Osteoblast (primary cell): ENCODE measurements at places on chromosomes 16 and 17. TPM values are rescaled to one million over a fixed set of nuclear protein-coding genes. Genes with fewer than 3 reads are reported as not detected.

The RNF222 gene
- total RNA-seq, result not detected in 2 replicates

The FSCN2 gene
- total RNA-seq, result 2.9 and 5.1 TPM in 2 replicates

The DPEP3 gene
- total RNA-seq, result not detected in 2 replicates

The CA7 gene
- not detected in 2 replicates for total RNA-seq

The PYDC1 gene
- total RNA-seq, result not detected in 2 replicates

The CHST4 gene
- total RNA-seq, result not detected in 2 replicates

The ACSM2B gene
- total RNA-seq, result not detected in 2 replicates

The FLYWCH2 gene
- 38.7 and 43.6 TPM in 2 replicates for total RNA-seq

The SYCE1L gene
- not detected in 2 replicates for total RNA-seq

GRCh38 chr16:61128545-61129323 lies 907.5 kb downstream of the CDH8 start:
- peak; percentile 18 for DNase-seq

DNA sequence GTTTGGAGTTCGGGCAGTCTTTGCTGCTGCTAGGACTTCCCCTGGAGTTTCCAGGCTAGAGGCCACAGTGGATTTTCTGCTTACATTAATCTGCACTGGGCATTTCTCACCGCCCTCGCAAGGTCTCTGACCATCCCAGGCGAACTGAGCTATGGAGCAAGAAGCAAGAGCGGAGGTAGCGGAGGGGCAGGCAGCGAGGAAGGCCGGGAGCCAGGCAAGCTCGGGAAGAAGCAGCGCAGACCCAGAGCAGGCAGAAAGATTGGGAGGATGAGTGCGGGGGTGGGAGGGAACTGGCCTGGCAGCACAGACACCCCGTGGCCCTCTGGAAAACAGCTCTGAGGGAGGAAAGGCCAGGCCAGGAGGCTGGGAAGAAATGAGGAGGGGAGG lies 3.8 kb downstream of the COTL1 start:
- DNase-seq, result no peak

- DNase-seq, result peak; percentile 35
Observed at GRCh38 chr17:68302666-68303065, 11.4 kb downstream of the ARSG start.

DNA sequence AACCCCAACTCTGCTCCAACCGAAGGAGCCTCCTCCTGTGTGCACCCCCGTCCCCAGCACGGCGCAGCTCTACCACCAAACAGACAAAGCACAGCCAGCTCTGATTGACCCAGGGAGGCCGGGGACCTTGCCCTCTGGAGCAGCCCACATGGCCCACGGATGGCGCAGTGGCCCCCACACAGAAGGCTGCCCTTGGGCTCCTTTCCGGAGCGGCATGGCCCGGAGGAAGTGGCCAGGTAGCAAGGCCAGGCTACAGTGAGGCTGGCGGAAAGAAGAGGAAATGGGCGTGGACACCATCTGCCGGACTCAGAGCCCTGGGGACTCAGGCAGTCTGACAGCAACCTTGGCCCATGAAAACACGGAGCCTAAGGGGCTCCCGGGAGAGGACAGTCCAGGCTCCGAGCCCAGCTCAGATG lies 19.9 kb upstream of the ZC3H18 start:
- DNase-seq, result no peak

- DNase-seq, result peak; percentile 97
Observed at GRCh38 chr17:78974635-78975591, 4.8 kb downstream of the LGALS3BP start.

- no peak for DNase-seq
Observed at GRCh38 chr16:19239511-19240155, 45.9 kb upstream of the CLEC19A start.

DNA sequence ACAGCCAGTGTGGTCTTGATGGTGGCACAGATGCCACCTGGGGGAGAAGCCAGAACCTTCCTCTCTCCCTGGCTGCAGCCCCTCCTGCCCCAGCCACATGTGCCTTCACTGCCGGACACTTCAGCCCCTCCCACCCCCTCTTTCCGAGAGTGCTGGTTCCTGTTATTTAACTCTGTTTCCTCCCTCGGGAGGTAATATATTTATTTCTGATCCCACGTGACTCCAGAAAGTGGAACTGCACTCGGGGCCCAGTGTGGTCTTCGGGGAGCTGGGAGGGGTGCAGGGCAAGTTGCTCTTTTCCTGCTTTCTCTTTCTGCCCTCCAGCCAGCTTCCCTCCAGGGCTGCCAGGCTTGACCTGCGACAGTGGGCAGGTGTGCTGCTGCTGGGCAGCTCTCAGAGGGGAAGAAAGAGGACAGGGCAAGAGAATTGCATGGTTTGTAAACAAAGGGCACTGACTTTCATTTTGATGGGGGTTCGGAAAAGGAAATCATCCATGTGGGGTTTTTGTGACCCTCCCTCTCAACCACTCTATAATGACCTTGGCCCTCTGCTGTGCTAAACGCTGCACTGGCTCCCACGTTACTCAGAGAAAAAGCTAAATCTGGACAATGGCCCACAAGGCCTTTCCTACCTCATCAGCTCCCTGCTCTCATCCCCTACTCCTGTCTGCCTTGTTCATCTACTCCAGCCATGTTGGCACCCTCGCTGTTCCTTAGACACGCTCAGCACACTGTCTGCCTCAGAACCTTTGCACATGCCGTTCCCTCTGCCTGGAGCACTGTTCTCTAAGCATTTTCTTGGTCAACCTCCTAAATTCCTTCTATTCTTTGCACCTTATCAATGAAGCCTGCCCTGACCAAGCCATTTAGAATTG lies 8.2 kb upstream of the CIITA start:
- peak; percentile 36 for DNase-seq

DNA sequence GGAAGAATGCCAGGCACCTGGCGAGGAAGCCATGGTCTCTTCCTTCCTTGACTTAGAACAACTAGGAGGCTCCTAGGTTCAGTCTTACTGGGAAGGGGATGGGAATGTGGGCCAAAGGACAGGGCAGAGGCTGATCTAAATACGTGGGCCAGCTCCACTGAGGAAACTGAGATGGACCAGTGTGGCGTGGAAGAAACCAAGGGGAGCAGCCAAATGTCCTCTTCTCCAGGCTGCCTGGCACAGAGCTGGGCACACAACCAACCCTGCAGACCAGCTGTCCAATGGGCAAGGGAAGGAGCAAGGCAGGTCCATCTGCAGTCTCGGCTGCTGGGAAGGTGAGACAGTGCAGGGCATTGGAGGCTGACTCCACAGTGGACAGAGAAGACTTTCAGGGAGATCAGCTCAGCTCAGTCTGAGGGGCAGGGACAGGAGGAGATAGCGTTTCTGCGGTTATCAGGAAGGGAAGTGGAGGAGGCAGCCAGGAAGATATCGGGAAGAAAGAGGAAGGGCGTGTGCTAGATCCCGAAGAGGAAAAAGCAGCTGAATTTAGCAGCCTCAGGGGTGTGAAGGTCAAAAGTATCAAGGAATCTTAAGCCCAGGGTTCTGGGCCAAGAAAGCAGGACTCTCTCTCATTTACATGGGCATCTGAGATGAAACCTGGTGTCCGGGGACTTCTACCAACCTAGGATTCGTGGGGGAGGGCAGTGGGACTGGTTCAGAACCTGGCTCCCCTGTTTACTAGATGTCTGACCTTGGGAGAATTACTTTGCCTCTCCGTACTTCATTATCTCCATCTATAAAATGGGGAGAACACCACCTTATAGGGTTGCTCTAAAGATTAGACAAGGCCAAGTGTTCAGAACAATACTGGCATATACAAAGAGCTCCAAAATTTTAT lies 1.8 kb downstream of the KIFC3 start:
- no peak for DNase-seq

DNA sequence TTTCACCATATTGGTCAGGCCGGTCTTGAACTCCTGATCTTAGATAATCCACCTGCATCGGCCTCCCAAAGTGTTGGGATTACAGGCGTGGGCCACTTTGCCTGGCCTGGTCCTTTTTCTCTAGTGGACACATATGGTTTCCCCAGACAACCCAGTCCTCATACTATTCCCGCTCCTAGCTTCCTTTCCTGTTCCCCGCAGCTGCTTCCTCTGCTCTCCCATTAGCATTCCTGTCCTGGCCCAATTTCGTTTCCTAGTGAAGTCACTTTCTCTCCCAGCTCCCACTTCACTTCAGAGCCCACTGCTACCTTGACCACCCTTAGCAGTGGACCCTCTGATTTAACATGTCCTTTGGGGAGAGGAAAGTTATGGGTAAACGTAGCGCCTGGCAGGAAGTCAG lies 11.3 kb downstream of the KATNIP start:
- DNase-seq, result no peak

DNA sequence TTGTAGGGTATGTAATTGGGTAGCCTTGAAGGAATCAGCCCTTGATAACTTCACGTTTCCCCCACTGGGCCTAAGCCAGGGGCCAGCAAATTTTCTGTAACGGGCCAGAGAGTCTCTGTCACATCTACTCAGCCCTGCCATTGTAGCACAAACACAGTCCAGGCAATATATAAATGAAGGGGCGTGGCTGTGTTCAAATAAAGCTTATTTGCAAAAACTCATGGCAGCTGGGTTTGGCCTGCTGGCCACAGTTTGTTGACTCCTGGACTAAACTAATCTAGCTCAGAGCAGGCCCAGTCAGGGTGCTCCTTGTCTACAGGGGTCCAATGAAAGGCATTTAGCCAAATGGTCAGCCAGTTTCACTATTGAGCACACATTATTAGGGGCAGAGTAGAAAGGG lies 141.6 kb downstream of the CCDC182 start:
- DNase-seq, result no peak

- DNase-seq, result no peak
Observed at GRCh38 chr17:64094412-64094811, 35.5 kb downstream of the ERN1 start.

DNA sequence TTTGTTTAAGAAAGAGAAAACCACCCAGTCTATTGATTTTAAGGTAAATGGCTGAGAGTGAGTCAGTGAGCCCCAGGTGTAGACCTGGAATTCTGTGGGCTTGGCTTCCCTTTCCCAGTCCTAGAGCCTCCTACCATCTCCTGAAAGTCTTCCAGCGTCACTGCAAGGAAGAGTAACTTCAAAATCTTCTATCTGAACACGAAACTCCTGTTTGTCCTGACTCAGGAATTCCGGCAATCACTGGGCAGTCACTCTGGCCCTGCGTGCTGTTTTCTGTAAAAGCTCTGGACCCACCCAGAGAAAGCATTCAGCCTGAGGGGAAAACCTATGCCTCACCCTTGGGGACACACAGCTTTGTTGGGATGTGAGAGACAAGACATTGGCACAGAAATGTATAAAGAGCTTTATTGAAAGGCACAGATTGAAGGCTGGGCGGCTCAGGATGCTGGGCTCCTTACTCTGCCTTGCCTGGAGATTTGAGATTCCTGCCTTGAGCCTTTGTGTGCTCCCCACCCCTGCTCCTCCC lies 15.9 kb downstream of the MINK1 start:
- peak; percentile 88 for DNase-seq

DNA sequence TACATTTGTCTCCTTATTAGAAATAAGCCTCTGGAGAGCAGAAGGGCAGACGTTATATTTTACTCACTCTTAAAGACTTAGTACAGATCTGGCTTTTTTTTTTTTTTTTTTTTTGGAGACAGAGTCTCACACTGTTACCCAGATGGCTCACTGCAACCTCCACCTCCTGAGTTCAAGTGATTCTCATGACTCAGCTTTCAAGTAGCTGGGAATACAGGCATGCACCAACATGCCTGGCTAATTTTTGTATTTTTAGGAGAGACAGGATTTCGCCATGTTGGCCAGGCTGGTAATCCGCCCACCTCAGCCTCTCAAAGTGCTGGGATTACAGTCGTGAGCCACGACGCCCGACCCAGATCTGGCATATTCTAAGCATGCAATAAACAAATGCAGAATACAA lies 36.4 kb upstream of the TMEM97 start:
- DNase-seq, result no peak

GRCh38 chr16:87389245-87389644 lies 2.9 kb upstream of the MAP1LC3B start:
- DNase-seq, result no peak

DNA sequence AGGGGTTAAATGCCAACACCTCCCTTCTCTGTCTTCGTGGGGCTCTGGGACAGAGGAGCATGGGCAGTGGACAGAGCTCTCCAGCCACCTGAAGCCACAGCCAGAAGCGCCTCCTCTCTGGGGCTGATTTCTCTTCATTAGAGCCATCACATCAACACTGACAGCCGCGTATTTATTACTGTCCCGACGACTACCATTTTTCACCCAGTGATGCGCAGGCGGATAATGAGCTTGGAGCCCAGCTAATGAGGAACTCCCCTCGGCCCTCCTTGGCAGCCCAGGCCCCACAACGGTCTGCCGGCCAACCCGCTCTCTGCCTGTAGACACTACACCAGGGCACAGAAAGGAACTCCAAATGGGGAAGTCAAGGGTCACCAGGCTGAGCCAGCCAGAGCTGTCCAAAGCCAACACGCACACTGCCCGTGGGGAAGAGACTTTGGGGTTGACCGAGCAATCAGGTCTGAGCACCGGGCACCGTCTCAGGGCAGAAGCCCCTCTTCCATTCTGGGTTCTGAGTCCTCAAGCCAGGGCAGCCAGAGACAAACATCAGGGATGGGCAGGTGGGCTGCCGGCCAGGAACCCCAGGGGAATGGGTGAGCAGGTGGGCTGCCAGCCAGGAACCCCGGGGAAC lies 13.2 kb downstream of the SDK2 start:
- DNase-seq, result peak; percentile 26

- peak; percentile 89 for DNase-seq
Observed at GRCh38 chr17:27379888-27380533, 76.2 kb upstream of the KSR1 start.

GRCh38 chr17:48335858-48336500 lies 94.0 kb downstream of the SKAP1 start:
- no peak for DNase-seq

GRCh38 chr16:31485571-31485970 lies 2.6 kb downstream of the SLC5A2 start:
- DNase-seq, result no peak
